ENCODE measurements at places on chromosomes 13 and 19.
A peak's percentile ranks its signal among the peaks of the same experiment; 100 is the strongest.

DNA sequence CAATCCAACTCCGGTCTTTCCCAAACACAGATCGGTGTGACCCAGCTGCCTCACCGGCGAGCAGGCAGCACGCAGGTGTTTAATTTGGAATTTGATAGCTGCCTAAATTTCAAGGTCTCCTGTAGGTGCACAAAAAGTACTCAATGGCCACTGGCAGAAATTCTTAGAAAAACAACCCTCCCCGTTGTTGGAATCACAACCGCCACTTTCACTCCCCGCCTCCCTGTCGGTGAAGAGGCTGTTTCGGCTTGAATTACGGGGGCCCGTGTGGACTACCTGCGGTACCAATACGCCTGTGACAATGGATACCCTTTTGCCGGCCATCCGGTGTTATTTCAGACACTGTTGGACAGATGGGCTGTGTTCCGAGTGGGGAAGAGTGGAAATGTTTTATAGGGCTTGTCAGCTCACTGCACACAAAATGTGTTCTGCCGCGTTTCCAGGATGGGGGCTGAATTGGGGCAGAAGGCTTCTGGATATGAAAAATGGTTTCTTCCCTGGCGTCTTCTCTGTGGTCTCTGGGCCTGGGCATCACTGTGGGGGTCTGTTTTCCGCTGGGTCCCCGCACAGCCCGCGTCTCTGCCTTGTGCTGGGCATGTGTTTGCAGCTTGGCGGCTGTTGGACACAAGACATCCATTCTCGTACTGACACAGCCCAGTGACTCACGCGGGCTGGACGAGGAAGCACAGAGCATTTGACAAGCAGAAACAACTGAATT, 45.4 kb downstream of the ZIC5 start:
- peak; percentile 53 for DNase-seq

DNA sequence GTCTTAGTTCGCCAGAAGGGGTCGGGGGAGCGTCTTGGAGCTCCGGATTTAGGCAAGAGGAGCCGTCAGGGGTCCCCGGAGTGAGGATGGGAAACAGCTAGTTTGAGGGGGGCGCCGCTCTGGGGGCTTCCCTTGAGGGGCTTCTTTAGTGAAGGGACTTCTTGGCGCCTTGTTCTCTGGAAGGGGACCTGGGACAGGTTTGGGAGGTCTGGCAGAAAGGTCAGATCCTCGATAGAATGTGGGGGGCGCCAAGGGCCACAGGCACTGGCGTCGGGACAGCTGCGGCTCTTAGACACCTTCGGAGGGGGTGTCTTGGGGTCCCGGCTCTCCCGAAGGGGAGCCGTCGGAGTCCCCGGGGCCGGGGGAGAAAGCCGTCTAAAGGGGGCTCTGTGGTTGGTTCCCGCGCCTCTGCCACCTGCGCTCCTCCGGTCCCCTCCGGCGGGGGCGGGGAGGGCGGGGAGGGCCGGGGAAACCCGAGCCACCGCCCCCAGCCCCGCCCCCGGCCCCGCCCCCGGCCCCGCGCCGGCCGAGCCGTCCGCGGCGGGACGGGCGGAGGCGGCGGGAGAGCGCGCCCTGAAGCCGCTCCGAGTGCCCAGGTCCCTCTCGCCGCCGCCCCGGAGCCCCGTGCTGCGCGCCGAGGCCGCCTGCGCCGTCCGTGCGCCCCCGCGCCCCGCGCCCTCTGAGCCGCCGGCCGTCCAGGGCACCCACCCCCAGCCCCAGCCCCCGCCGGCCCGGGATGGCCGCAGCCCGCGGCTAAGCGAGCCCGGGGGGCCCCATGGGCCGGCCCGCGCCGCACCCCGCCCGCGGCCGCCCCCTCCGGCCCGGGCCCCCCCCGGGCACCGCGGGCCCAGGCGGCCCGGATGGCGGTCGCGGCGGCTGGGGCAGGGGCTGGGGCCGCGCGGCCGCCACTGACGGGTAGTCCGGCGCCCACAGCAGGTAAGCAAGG, at the start of gene NRTN:
TSS of gene NRTN (plus strand) at position 552 of the 946 bp plus-strand sequence. CDS start 19,099 bp downstream, outside the sequence.
- DNase-seq: no peak

- no peak for DNase-seq
Measured at GRCh38 chr13:74449811-74450524, 315.8 kb upstream of the KLF12 start.

- no peak for DNase-seq
Measured at GRCh38 chr19:10503002-10503789, at the start of gene KEAP1. KEAP1 (minus strand) TSS chr19:10503356; CDS start chr19:10500033, 3,323 bp downstream.

DNA sequence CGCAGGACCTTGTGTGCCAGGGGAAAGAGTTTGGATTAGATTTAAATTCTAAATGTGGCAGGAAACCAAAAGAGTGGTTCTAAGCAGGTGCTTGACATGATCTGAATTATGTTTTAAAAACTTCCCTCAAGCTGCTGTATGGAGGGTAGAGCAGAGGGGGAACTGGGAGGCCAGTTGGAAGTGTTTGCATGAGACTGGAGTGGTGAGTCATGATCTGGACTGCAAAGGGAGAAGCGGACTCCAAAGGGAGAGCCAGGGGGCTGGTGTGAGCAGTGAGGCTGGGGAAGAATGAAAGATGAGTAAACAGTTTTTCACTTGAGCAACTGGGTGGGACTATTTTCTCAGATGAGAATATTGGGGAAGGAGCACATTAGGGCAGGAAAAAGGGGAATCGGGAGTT, 206.1 kb downstream of the DNAJC15 start:
- DNase-seq: no peak

GRCh38 chr13:112774829-112775565, 85.2 kb downstream of the ATP11A start:
- DNase-seq: no peak

- DNase-seq: no peak
Measured at GRCh38 chr13:44451651-44452050, 78.0 kb downstream of the SERP2 start.

GRCh38 chr19:5394551-5395505, 54.2 kb upstream of the PTPRS start:
- no peak for DNase-seq

GRCh38 chr19:1001538-1002166, 1.4 kb downstream of the GRIN3B start:
- DNase-seq: no peak

DNA sequence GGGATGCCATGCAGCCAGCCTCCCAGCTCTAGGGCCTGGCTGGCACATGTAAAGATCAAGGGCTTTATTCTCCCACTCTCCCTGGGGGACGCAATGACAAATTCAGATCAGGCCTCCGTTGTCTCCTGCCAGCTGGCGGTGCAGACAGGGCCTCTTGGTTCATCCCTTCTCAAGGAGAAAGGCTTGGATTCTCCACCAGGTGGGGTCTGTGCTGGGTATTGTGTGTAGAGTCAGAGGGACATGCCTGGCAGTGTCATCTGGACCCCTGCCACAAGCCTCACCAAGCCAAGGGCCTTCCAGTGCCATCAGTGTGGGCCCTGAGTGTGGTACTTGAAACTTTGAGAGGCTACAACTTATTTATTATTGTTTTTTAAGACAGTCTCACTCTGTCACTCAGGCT, 8.4 kb upstream of the PTPRS start:
- DNase-seq: no peak

- DNase-seq: no peak
Measured at GRCh38 chr13:44506719-44507118, 69.4 kb downstream of the TSC22D1 start.

DNA sequence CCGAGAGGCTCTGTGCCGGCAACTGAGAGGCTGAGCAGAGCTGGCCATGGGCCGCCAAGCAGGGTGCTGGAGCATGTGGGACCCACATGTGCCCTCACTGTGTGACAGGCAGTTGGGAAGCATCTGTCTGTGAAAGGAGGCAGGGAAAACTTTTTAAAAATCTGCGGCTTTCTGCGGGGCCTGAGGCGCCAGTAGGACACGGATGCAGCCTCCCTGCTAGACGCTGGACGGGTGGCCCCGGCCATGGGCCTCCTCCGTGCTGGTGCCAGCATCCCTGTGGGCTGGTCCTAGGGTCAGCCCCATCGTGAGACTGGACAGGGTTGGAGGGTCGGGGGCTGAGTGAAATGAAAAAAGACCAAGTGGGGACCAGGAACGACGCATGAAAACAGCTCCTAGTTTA, 20.9 kb upstream of the DCUN1D2 start:
- no peak for DNase-seq

GRCh38 chr13:72186730-72187422, 319.9 kb upstream of the DACH1 start:
- no peak for DNase-seq

DNA sequence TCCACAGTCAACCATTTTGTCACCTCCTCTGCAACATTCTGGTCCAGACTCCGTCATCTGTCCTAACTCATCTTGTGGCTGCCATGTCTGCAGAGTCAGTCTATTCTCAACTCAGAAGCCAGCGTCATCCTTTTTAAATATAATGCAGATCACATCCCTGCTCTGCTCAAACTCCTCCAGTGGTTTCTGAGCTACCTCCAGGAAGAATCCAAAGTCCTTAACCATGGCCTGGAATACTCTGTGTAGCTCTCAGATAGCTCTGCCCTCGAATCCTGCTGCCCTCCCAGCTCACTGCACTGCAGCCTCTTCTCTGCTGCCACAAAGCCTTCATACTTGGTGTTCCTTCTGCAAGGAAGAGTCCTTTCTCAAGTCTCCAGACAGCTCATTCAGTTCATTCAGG, 190.8 kb downstream of the FOXO1 start:
- no peak for DNase-seq

- DNase-seq: peak; percentile 8
Measured at GRCh38 chr19:3821857-3822364, 35.7 kb upstream of the MATK start.

- DNase-seq: peak; percentile 22
Measured at GRCh38 chr13:30464496-30465342, 1.0 kb downstream of the HMGB1 start.

- DNase-seq: no peak
Measured at GRCh38 chr13:27427641-27428040, 3.2 kb downstream of the GTF3A start.

DNA sequence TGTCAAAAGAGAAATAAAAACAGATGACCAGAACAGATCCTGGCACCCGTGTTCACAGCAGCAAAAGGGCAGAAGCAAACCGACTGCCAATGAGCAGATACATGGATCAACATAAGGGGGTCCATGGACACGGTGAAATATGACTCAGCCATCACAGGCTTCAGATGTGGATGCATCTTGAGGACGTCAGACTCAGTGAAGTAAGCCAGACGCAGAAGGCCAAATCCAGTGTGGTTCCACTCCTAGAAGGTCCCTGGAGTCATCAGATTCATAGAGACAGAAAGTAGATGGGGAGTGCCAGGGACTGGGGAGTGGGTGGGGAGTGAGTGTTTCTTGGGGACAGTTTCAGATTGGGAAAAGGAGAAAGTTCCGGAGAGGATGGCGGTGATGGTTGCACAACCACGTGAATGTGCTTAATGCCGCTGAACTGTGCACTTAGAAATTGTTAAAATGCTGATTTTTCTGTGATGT, 28.8 kb upstream of the SEMA6B start:
- no peak for DNase-seq

- DNase-seq: no peak
Measured at GRCh38 chr19:43300206-43300605, 30.9 kb upstream of the PSG9 start.

DNA sequence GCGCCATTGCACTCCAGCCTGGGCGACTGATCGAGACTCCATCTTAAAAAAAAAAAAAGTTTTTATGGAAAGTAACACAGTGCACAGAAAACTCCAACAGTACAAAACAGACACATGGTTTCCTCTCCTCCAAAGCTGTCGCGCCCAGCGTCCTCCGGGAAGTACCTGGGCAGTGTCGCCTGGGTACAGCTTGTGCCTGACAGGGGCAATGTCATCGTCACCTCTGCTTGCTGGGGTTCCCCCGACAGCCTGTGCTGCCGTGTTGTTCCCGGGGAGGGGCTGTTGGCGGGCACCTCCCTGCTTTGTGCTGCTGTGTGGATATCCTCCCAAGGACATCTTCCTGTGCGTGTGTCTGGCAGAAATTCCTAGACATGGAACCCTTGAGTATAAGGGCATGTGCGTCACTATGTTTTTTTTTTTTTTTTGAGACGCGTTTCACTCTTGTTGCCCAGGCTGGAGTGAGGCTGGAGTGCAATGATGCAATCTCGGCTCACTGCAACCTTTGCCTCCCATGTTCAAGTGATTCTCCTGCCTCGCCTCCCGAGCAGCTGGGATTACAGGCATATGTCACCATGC, 2.4 kb upstream of the F2RL3 start:
- no peak for DNase-seq

DNA sequence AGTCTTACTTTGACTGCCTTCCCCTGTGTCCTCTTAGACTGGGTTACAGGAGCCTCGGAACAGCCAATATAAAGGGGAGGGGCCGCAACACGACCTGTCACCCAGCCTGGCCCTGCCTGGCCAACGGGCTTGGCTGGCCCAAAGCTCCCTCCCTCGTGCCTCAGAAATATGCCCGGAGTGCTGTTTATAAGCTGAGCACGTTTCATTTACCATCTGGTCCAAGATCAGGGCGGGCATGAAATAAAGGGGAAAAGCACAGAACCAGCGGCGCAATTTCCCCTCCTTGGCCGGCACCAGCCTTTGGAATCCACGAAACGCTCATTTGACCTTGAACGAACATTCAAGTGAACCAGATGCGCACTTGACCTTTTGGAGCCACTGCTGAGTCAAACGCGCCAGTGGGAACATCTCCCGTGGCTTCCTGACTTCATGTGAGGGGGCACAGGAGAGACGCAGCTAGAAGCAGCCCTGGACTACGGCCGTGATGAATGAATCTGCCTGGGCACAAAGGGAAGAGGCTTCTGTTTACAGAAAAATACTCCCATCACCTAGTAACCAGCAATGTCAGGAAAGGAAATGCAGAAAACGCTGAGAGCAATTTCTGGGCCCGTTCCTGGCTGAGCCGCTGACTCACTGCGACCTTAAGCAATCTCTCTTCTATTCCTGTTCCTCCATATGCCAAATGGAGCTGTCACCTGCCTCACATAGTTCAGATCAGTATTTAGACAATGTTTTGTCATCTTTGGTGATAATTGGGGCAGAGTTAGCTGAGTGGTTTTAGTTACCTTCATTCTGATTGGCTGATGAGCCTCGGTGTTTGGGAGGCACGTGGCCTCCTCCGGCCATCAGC, 53.3 kb downstream of the RFX2 start:
- DNase-seq: peak; percentile 88

- no peak for DNase-seq
Measured at GRCh38 chr13:20219577-20219976, 12.5 kb downstream of the GJB6 start.

- no peak for DNase-seq
Measured at GRCh38 chr13:45828256-45828968, 23.1 kb downstream of the SIAH3 start.

- DNase-seq: no peak
Measured at GRCh38 chr13:71729441-71729840, 137.6 kb downstream of the DACH1 start.

- no peak for DNase-seq
Measured at GRCh38 chr19:1618157-1619093, 13.2 kb upstream of the UQCR11 start.

DNA sequence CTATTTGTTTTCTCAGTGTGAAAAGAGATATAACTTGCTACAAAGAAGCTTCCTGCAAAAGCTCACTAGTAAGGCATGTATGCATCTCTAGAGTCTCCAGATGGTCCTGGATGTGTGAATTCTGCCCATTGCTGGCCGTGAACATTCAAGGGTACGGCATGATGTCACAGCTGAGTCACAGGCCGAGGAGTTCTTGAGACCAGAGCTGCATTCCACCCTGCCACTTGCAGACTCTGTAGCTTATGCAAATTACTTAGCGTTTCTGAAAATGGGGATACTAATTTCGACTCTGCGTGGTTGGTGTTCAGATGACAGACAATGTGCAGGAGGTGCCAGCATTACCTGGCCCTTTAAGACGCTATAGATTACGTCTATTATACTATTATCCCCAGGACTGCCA, 470.7 kb downstream of the ZNF536 start:
- DNase-seq: no peak

- no peak for DNase-seq
Measured at GRCh38 chr19:29858000-29858596, 46.3 kb downstream of the CCNE1 start.

GRCh38 chr13:26599860-26600259, 42.4 kb downstream of the WASF3 start:
- DNase-seq: peak; percentile 44
